SK-N-SH (cell line): ENCODE measurements at places on chromosomes 4 and X.
A peak's percentile ranks its signal among the peaks of the same experiment; 100 is the strongest.

GRCh38 chrX:152601848-152602616, 35.7 kb upstream of the GABRQ start:
- DNase-seq = peak; percentile 6

GRCh38 chr4:6250235-6250983, 19.2 kb upstream of the WFS1 start:
- peak; percentile 76 for DNase-seq

DNA sequence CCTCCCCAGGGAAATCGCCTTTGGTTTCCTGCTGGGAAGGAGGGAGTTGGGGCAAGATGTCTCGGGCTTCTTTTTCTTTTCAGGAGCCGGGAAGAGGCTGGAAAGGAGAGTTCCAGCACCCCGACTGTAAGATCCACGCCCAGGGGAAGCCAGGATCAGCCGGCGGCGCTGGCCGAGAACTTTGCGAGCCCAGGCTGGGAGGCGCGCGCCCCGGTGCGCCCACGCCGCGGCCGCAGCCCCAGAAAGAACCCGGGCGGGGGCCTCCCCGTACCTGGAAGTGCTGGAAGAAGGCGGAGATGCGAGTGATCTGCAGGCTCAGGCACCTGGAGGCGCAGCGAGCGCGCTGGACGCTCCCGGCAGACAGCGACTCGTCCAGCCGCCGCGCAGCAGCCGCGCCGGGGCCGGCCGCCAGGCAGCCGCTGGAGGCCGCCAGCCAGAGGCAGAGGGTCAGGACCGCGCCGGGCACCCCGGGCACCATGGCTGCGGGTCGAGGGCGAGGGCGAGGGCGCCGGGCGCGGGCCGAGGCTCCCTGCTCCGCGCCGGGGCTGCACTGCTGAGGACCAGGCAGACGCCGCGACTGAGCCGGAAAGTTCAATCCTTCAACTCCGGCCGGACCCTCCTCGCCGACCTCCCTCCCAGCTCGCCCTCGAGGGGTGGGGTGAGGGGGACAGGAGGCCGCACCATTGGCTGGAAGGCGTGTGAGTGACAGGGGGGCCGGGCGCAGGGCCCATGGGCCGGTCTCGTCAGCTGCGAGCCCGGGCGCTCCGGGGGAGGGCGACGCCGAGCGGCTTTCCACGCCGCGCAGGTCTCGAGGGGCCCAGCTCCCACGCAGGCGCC, at the start of gene ANOS1:
Gene ANOS1, minus strand, starts transcription at position 579 of the 837 bp plus-strand sequence. Its CDS starts 101 bp downstream, at position 478.
- peak; percentile 58 for DNase-seq

DNA sequence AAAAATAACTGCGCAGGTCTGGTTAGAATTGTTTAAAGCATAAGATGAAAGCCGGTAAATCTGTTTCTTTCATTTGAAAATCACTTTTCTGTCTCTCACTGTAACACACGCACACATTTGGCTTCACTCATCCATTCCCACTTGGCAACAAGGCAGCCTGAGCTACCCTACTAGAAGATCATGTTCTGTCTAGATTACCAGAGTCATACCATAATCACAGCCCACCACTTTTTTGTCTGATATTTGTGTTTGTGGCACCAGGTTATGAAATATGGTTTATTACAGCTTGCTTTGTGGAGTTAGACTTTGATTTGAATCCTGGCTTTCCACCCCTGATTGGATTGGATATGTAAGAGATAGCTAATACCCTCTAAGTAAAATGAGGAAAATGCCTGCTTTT, 2.2 kb downstream of the USO1 start:
- DNase-seq = no peak

DNA sequence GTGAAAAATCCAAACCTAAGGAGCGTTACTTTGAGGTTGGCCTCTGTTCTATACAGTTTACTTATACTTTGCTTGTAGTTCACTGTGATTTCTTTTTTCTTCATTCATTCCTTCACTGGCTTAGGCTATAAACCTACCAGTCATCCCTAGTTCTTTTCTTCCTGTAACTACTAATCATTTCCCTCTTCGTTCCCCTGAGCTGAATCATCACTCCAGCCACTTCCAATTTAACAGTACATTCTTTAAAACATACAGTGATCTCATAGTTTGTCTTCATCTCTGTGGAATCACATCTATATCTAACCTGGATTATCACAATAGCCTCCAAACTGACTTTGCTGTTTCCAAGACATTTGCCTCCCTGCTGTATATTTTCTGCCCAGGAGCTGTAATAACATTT, 25.2 kb upstream of the NPFFR2 start:
- no peak for DNase-seq

DNA sequence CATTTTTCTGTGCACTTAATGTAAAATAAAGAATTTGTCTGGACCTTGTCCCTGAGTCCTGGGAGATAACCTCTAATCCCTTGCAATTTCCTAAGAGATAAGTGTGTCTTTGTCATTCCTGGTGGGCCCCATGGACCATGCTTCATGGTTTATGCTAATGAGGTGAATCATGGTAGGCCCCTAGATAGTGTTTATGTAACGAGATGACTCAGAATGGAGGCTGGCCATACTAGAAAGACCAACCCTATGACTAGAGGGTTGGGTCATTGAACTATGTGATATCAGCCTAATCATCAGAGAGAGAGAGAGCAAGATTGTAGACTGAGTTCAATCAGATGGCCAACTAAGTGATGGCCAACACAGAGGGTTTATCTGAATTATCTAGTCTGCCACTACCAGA, 64.2 kb upstream of the NHSL2 start:
- DNase-seq = no peak

GRCh38 chrX:125096870-125097269, 222.8 kb upstream of the TEX13C start:
- DNase-seq = no peak

DNA sequence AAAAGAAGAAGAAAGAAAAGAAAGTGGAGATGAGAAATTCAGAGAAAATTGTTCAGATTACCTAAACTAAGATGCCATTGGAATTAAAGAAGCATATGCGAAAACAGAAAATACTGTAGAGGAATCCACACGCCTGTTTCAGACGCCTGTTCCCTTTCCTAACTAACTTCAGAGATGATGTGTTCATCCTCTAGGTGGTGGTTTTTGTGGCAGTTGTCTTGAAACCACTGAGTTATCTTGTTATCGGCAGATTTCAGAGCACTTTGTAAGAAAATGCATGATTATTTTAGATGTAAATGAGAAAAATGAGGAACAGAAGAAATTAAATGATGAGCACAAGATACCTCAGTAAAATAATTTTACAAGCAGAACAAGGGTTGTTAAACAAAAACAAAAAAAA, 48.3 kb downstream of the FUNDC1 start:
- no peak for DNase-seq

DNA sequence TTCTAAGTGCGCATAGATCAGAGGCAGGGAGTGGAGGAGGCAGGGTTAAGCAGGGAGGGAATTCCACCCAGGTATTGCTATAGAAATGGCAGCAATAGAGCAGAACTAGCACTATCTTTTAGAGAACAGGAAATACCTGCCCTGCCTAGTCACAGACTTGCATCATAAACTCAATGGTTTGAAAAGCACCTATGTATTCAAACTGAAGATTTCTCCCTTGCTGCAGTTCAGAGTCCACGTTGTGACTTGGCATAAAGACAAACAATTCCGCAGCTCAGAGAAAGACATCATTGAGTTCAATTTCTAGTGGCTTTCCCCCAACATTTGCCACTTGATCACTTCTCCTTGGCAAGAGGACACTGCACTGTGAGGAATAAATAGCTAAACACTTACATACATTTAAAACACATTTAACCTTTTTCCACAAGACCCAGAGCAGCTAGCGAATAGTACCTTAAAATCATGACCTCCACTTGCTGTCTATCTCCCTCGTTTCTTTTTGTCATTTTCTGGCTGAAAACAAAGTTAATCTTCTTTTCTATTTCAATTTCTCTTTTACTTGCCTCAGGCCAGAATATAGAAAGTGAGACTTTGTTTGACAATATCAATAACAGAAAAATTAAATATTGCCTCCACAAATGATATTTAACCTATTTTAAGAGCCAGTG, 42.4 kb downstream of the SLC7A11 start:
- no peak for DNase-seq

DNA sequence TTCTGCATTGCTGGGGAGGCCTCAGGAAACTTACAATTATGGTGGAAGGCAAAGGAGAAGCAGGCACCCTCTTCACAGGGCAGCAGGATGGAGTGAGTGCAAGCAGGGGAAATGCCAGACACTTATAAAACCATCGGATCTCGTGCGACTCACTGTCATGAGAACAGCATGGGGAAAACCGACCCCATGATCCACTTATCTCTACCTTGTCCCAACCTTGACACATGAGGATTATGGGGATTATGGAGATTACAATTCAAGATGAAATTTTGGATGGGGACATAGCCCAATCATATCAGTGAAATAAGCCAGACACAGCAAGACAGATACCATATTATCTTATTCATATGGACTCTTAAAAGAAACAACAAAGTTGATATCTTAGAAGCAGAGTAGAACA, 134.9 kb downstream of the C4orf33 start:
- no peak for DNase-seq

- no peak for DNase-seq
These were observed 37.0 kb upstream of the NOCT start for GRCh38 chr4:138978600-138978999.

GRCh38 chr4:40190019-40190418, 6.8 kb upstream of the RHOH start:
- no peak for DNase-seq

- no peak for DNase-seq
These were observed 20.8 kb upstream of the CDS1 start for GRCh38 chr4:84562156-84562555.

- DNase-seq = no peak
These were observed 15.2 kb downstream of the C4orf46 start for GRCh38 chr4:158656439-158656838.

GRCh38 chr4:90122355-90122748, 4.8 kb upstream of the CCSER1 start:
- DNase-seq = no peak

DNA sequence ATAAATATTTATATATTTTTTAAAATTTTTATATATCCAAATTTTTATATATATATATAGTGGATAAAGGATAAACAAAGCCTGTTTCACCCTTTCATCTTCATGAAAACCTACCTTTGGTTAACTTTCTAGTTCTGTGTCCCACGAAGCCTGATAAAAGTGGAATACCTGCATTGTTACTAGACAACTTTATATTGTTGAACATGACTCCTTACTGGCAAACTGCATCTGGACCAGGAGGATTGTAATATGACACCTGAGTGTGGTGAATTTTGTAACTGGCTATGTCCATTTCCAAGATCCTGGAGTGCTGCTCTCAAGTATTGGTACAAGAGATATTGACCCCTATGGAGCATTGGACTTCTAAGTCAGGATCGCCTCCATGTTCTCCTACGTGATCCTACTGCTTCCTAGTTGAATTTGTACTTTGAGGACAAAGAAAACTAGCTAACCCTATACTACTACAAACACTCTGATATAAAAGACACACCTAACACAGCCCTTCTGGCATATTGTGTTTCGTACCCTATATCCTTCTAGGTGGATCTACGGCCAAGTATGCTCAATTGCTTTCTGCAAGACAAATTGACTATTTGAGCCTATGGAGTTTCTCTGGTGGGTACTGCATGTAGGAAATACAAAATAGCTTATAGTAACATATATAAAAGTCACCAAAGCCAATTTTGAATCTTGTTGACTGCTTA, 61.3 kb upstream of the PRRG1 start:
- no peak for DNase-seq

- DNase-seq = no peak
These were observed 18.2 kb downstream of the ADD1 start for GRCh38 chr4:2861631-2862436.

- DNase-seq = no peak
These were observed 197.7 kb downstream of the INPP4B start for GRCh38 chr4:142648378-142648777.

- no peak for DNase-seq
These were observed 177.9 kb downstream of the VEGFC start for GRCh38 chr4:176614793-176615192.

DNA sequence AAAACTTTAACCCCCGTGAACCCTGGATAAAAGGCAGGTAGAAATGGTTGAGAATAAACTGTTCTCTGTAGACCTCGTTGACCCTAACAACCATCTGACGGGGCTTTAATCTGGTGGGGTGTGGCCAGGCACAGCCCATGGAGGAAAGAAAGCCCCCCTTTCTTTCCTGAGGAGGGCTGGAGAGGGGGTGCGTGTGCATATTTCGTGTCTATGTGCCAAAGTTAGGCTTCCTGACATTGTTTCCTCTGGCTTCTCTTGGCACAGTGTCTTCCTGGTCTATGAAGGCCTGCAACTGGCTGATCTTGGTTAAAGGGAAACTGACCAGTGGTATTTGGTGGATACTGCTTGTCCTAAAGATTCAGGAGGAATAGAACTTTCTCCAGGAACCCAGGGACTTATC, 97.1 kb downstream of the MGST2 start:
- DNase-seq = no peak

- no peak for DNase-seq
These were observed 46.9 kb upstream of the YTHDC1 start for GRCh38 chr4:68396756-68397155.

- DNase-seq = no peak
These were observed 12.4 kb upstream of the PIN4 start for GRCh38 chrX:72169008-72169728.

- no peak for DNase-seq
These were observed 9.4 kb downstream of the NAT8L start for GRCh38 chr4:2068566-2068965.

- DNase-seq = peak; percentile 57
These were observed 23.8 kb upstream of the ARHGAP10 start for GRCh38 chr4:147707892-147708672.

GRCh38 chr4:113539408-113539807, 222.1 kb downstream of the CAMK2D start:
- no peak for DNase-seq

- DNase-seq = no peak
These were observed 77.5 kb downstream of the IL15 start for GRCh38 chr4:141713771-141714445.

GRCh38 chrX:65581661-65582339, 47.2 kb upstream of the LAS1L start:
- DNase-seq = peak; percentile 57

- DNase-seq = no peak
These were observed 87.3 kb upstream of the ANXA3 start for GRCh38 chr4:78464265-78464664.

DNA sequence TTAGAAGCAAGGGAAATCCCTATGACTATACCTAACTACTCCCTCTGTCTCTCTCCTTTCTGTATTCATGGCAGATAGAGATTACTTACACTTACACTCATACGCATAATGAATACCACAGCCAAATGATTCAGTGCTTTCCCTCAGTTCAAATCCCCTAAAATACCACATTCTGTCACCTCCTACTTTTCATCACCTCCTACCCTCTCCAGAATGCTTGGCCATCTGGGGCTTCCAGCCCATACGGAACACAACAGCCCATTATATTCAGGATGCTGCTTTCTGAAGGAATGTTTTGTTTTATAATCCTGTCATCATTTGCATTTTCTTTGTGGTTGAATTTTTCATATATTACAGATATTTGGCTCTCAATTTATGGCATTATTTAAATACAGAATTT, 361.6 kb downstream of the GRIA2 start:
- no peak for DNase-seq

DNA sequence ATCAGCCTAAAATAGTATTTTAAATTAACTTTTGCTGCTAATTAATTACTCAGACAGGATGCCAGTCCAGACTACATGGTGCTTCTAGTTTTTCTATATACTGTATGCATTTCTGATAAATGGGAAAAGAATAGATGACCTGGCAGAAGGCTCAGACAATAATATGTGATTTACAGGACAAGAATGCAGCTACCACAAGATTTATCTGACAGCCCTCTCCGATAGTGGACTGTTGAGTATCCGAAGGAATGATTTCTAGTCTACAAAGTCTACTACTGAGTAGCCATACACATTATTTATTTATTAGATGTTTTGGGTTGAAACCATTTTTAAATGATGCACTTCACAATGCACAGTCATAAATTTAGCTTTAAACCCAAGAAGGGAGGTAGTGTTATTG, 212.8 kb downstream of the MAB21L2 start:
- DNase-seq = no peak
